AG09319 (cell line): ENCODE measurements at places on chromosomes 6 and 20.

- DNase-seq = no peak
Observed at GRCh38 chr6:168247443-168248147, 72.0 kb downstream of the DACT2 start.

- DNase-seq = no peak
Observed at GRCh38 chr6:111663692-111664564, 58.2 kb upstream of the TRAF3IP2 start.

DNA sequence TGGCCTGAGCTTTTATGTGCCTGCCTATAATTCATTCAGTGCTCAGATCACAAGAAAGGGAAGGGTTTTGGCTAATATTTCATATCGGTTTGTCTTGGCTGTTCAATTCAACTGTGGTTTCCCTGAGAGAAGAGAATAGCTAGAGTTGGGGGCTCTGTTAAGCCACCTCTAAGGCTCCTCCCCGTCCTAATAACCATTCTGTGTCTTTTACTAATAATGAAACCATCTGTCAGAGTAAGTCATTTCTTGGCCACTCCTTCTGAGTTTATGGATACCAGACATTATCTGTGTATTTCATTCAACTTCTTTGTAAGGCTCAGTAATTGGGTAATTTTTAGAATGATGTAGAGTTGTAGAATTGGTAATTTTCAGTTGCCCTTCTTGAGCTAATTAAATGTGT is 5.2 kb downstream of the STX11 start:
- DNase-seq = no peak

DNA sequence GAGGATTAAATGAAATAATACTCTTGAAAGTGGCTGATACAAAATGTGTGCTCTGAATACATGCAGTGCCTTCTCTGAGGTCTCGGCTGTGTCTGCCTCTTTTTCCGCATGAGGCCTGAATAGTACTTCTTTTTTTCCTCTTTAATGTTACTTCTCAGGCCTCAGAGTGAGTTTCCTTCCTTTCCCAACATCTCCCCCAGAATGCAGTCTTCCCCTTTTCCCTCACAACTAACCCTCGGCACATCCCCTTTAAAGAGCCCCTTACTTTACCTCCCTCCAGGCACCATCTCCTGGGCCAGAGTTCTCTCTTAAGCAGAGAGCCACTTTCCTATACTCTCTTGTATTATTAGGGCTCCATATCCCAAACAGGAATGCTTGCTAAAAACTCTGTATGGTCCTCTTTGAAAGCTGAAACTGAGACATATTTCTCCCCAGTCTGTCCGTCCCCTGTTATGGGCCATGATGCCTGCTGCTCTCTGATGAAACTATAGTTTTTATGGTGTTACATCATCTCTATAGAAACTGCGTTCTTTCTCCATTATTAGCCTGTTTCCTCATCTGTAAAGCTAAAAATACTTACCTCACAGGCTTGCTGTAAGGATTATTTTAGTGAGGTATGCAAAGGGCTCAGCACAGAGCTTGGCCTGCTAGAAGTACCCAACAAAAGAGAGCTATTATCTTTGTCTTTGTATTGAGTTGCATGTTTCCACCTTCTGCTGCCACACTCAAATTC is 2.3 kb downstream of the PLAGL2 start:
- no peak for DNase-seq
